ENCODE measurements at places on chromosomes 3 and 15.

- DNase-seq: no peak
Observed at GRCh38 chr3:18372786-18373405, 52.2 kb downstream of the SATB1 start.

GRCh38 chr15:70170096-70170699 lies 72.5 kb upstream of the TLE3 start:
- DNase-seq: no peak

GRCh38 chr3:120446891-120447668 lies 3.7 kb downstream of the FSTL1 start:
- no peak for DNase-seq

- DNase-seq: no peak
Observed at GRCh38 chr15:78194568-78194925, 39.8 kb downstream of the ACSBG1 start.

DNA sequence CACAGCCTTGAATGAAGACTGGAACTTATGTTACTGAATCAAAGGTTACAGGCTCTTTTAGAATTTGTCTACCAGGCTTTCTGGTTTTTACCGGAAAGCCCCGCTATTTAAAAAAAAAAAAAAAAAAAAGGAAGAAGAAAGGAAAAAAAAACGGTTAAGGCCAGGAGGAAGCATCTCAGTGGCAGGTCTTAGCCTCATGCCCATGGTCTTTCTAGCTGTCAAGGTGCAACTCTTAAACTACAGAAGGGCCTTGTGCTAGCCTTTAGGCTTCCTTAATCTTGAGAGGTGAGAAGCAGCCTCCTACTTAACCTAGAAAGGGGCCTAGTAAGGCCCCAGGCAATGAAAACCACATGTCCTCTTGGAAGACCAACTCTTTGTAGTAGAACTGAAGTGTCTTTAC lies 77.5 kb downstream of the TBC1D5 start:
- no peak for DNase-seq

Measured in stimulated activated CD8-positive, alpha-beta memory T cell treated with anti-CD3 and anti-CD28 coated beads, Interleukin-4, amount 100 ng/mL, for 1 hour (primary cell).